ENCODE measurements at places on chromosomes 12 and 14. TPM values are rescaled to one million over a fixed set of nuclear protein-coding genes. Genes with fewer than 3 reads are reported as not detected.
A peak's percentile ranks its signal among the peaks of the same experiment; 100 is the strongest.

The JAG2 gene
- total RNA-seq, result 47.4 TPM

The SLC6A15 gene
- 5.6 TPM for total RNA-seq

GRCh38 chr12:65937161-65937641 lies 112.9 kb downstream of the HMGA2 start:
- no peak for DNase-seq

GRCh38 chr12:94941440-94941862 lies 62.0 kb downstream of the NDUFA12 start:
- no peak for DNase-seq

DNA sequence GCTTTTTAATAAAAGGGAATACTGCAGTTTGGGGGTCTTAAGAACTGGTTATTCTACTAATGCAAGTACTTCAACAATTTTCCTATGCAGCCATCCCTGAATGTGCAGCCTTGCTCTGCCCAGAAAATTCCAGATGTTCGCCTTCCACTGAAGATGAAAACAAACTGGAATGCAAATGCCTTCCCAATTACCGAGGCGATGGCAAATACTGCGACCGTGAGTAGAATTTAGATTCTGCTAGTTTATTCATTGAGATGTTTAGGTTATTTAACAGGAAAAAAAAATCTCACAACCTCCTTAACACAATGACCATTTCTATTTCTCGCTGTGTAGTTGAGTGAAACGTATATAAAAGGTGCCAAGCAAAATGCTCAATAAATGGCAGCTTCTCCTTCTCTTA lies 49.9 kb downstream of the STAB2 start:
- DNase-seq, result no peak

GRCh38 chr14:74978416-74978947 lies 23.1 kb upstream of the PGF start:
- peak; percentile 66 for DNase-seq

GRCh38 chr12:121649322-121649721 lies 20.1 kb downstream of the MORN3 start:
- DNase-seq, result no peak

- DNase-seq, result no peak
These were observed 96.4 kb upstream of the SOX5 start for GRCh38 chr12:24045816-24046257.

Measured in suprapubic skin (tissue), 4 donors.